MCF 10A (cell line): ENCODE measurements at places on chromosomes 6 and 20. TPM values are rescaled to one million over a fixed set of nuclear protein-coding genes. Genes with fewer than 3 reads are reported as not detected.

GRCh38 chr6:107877968-107878367 lies 53.9 kb upstream of the SCML4 start:
- H3K36me3 ChIP-seq, result peaks cover 66% of the 10 kb centered on the region
- no peaks in the 10 kb centered on the region for H3K4me1 ChIP-seq
- H3K27ac ChIP-seq, result no peak overlapping the region
- no peak overlapping the region for H3K4me3 ChIP-seq

DNA sequence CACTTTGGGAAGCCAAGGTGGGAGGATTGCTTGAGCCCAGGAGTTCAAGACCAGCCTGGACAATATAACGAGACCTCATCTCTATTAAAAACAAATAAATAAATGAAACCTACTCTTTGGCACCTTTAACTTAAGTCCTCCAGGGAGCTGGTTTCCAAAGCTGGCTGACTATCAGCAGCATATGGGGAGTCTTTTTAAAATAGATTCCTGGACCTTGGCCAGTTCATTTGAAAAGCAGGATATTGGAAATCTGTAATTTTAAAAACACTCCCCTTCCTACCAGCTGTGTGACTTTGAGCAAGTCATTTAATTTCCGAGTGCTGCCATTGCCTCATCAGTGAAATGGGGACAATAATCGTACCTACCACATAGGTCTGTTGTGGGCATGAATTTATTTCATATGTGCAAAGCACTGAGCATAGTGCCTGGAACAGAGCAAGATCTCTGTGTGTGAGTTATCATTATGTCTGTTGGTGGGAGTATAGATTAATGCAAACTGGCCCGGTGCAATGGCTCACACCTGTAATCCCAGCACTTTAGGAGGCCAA lies 40.9 kb upstream of the PTPN1 start:
- DNase-seq, result no peak
- H3K4me3 ChIP-seq, result no peak overlapping the region
- H3K4me1 ChIP-seq, result no peaks in the 10 kb centered on the region
- peaks cover 4% of the 10 kb centered on the region for H3K36me3 ChIP-seq

DNA sequence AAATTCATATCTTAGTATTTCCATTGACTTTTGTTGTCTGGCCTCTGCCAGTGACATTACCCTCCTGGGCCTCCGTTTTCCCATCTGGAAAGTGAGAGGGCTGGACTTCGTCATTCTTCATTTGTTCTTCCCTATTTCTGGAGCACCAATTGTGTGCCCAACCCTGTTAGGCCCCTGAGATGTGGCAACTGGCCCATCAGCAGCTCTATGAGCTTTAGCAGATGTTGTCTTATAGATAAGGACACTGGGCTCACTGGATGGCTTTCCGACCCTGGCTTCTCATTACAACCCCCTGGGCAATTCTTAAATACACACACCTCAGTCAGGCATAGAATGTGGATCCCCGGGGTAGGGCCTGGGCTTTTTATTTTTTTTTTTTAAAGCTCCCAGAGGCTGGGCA lies 14.7 kb downstream of the PABPC1L start:
- H3K27me3 ChIP-seq, result no peaks in the 10 kb centered on the region
- no peaks in the 10 kb centered on the region for H3K4me1 ChIP-seq
- H3K27ac ChIP-seq, result no peak overlapping the region
- no peak for DNase-seq

C2 gene
- not detected in 2 replicates for total RNA-seq

SLA2 gene
- not detected in 2 replicates for total RNA-seq

GRCh38 chr6:84556541-84557335 lies 207.7 kb downstream of the TBX18 start:
- H3K4me1 ChIP-seq, result peaks cover 9% of the 10 kb centered on the region
- H3K36me3 ChIP-seq, result no peaks in the 10 kb centered on the region
- H3K27me3 ChIP-seq, result no peaks in the 10 kb centered on the region
- H3K4me3 ChIP-seq, result no peak overlapping the region
- no peak for DNase-seq

MYB gene
- total RNA-seq, result not detected in 2 replicates

GRCh38 chr20:40781327-40782042 lies 92.4 kb upstream of the MAFB start:
- no peaks in the 10 kb centered on the region for H3K4me1 ChIP-seq
- no peak for DNase-seq
- no peak overlapping the region for H3K4me3 ChIP-seq

- H3K27me3 ChIP-seq, result peaks cover 67% of the 10 kb centered on the region
- peaks cover 6% of the 10 kb centered on the region for H3K4me1 ChIP-seq
- peak; percentile 56 for DNase-seq
Observed at GRCh38 chr6:125363039-125363823, 61.5 kb upstream of the HDDC2 start.

DNA sequence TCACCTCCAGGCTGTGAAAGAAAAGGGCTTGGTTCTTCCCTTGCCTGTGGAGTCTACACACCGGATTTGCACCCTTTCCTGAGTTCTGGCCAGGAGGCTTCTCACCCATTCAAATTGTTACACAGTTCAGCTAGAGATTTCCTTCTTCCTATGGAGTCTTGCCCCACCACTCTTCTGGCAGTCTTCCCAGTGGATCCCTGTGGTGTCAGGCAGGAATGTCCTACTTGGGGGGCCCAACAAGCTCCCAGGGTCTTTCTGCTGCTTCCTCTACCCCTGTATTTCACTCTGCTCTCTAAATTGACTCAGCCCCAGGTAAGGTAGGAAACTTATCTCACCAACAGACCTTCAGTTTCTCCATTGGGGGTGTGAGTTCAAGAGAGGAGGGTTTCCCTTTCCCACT lies 14.0 kb upstream of the CST9L start:
- peak overlapping the region; percentile 14 for H3K27ac ChIP-seq
- no peaks in the 10 kb centered on the region for H3K27me3 ChIP-seq
- peak; percentile 14 for DNase-seq

GRCh38 chr20:41534842-41535241 lies 83.3 kb downstream of the CHD6 start:
- no peak overlapping the region for H3K4me3 ChIP-seq
- peaks cover 19% of the 10 kb centered on the region for H3K36me3 ChIP-seq
- no peaks in the 10 kb centered on the region for H3K27me3 ChIP-seq
- peak; percentile 30 for DNase-seq
- no peak overlapping the region for H3K27ac ChIP-seq
- H3K4me1 ChIP-seq, result peaks cover 8% of the 10 kb centered on the region

- no peak overlapping the region for H3K27ac ChIP-seq
- H3K27me3 ChIP-seq, result no peaks in the 10 kb centered on the region
- H3K36me3 ChIP-seq, result no peaks in the 10 kb centered on the region
- H3K4me3 ChIP-seq, result no peak overlapping the region
- no peaks in the 10 kb centered on the region for H3K4me1 ChIP-seq
Observed at GRCh38 chr6:163173741-163174140, 240.8 kb upstream of the QKI start.

DNA sequence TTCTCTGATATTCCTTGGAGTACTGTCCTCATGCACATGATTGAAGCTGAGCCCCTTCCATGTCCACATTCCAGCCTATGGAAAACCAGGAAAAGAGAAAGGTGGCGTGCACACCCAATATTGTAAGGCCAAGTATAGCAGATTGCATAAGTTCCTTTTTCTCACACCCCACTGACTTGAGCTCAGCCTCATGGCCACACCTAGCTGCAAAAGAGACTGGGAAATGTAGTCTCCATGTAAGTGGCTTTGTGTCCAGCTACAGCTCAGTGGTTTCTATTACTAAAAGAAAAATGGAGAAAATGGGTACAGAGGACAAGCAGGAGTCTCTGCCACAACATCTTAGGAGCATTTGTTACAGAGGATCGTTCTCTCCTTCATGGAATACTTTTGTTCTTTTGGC lies 10.8 kb upstream of the UST start:
- no peak overlapping the region for H3K4me3 ChIP-seq
- H3K27ac ChIP-seq, result no peak overlapping the region
- no peak for DNase-seq

SGK2 gene
- 0.33 and 1.1 TPM in 2 replicates for total RNA-seq

- DNase-seq, result no peak
- H3K36me3 ChIP-seq, result no peaks in the 10 kb centered on the region
- H3K27me3 ChIP-seq, result no peaks in the 10 kb centered on the region
- no peak overlapping the region for H3K4me3 ChIP-seq
Observed at GRCh38 chr6:79223611-79224404, 10.7 kb downstream of the HMGN3 start.

DNA sequence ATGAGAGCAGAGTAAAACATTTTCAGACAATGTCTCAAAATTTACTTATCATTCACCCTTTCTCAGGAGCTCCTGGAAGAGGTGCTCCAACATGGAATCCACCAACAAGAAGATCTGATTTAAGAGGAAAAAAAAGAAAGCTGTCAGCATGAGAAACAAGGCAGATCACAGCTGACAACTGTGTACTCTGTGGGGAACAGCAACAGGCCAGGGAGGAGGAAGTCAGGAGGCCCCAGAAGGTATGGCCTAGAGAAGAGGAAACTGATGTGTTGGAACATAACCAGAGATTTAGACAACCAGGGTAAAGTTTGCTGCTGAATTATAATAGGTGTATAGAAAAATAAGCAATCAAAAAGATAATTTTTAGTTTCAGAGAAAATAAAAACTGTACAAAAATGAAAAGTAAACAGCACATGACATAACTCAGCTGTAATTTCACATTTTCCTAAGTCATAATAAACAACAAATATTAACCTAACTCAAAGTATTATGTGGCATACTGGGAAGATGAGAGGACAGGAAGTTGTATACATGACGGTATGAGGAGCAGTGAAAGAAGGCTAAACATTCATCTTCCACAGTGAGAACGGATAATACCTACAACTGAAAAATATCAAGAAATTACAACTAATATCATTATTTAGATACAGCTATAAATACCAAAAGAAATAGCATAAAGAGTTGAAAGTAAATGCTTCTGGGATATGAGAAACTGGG lies 113.6 kb upstream of the EMILIN3 start:
- peaks cover 42% of the 10 kb centered on the region for H3K36me3 ChIP-seq
- no peaks in the 10 kb centered on the region for H3K27me3 ChIP-seq
- H3K4me1 ChIP-seq, result peaks cover 16% of the 10 kb centered on the region
- no peak overlapping the region for H3K27ac ChIP-seq

GRCh38 chr6:159151266-159151855 lies 17.8 kb upstream of the FNDC1 start:
- no peak overlapping the region for H3K27ac ChIP-seq
- H3K4me1 ChIP-seq, result peaks cover 5% of the 10 kb centered on the region
- H3K27me3 ChIP-seq, result peaks cover 15% of the 10 kb centered on the region
- peak; percentile 63 for DNase-seq
- no peaks in the 10 kb centered on the region for H3K36me3 ChIP-seq

GRCh38 chr6:109019911-109020310 lies 74.7 kb downstream of the SESN1 start:
- H3K4me3 ChIP-seq, result no peak overlapping the region
- H3K4me1 ChIP-seq, result peaks cover 16% of the 10 kb centered on the region
- no peak for DNase-seq
- no peaks in the 10 kb centered on the region for H3K27me3 ChIP-seq

DNA sequence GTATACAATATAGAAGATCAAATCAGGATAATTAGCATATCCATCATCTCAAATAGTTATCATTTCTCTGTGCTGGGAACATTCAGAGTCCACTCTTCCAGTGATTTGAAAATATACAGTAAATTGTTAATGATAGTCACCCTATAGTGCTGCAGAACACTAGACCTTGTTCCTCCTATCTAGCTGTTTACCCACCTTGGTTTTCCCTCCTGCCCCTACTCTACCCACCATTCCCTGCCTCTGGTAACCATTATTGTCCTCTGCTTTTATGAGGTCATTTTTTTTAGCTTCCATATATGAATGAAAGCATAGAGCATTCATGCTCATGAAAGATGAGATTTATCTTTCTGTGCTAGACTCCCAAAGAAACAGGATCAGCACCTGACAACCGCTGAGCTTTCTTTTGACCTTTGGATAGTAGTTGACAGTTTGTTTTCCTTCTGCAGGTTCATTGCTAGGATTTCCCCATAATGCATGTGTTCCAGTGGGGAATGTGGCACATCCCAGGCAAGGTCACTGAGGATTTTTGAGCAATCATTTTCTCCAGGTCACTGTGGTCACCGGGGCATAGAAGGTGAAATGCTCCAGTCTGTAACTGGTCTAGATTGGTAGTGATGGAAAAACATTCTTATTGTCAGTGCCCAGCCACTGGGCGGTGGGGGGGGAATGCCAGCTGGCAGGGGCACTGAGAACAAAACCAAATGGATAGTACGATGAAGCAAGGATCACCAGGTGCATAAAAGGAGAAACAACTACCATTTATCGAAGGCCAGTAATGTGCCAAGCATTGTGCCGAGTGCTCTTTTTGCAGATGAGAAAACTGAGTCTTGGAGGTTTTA lies 33.6 kb upstream of the BCAS1 start:
- H3K27ac ChIP-seq, result no peak overlapping the region
- DNase-seq, result no peak
- H3K36me3 ChIP-seq, result peaks cover 6% of the 10 kb centered on the region
- H3K27me3 ChIP-seq, result no peaks in the 10 kb centered on the region

- DNase-seq, result no peak
- H3K27me3 ChIP-seq, result no peaks in the 10 kb centered on the region
- no peaks in the 10 kb centered on the region for H3K4me1 ChIP-seq
- H3K36me3 ChIP-seq, result no peaks in the 10 kb centered on the region
- H3K27ac ChIP-seq, result no peak overlapping the region
Observed at GRCh38 chr6:166259296-166259977, 48.8 kb downstream of the PRR18 start.

PHACTR3 gene
- total RNA-seq, result 4.5 and 22.8 TPM in 2 replicates

AHI1 gene
- 23.5 and 26.5 TPM in 2 replicates for total RNA-seq

DNA sequence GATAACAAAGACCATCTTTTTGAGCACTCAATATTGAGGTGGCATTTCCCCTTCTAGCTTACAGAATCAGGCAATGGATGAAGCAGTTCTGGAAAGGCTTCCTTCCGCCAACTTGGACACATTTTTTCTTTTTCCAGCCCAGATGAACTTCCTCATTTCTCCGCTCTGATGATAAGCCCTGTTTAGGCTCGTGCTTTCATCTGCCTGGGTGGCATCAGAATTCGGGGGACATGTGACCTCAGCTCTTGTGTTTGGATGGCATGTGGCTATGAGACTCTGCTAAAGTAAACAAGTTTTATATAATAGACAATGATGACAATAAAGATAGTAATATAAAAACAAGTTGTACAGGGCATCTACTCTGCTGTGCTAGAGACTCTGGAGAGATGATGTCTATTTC lies 796.7 kb downstream of the DHX35 start:
- H3K4me3 ChIP-seq, result no peak overlapping the region
- H3K36me3 ChIP-seq, result no peaks in the 10 kb centered on the region
- no peaks in the 10 kb centered on the region for H3K27me3 ChIP-seq
- no peaks in the 10 kb centered on the region for H3K4me1 ChIP-seq
- no peak overlapping the region for H3K27ac ChIP-seq

GSTA2 gene
- not detected in 2 replicates for total RNA-seq

LSM14B gene
- 33.3 and 35.1 TPM in 2 replicates for total RNA-seq
